ENCODE measurements at places on chromosomes 4 and X. TPM values are rescaled to one million over a fixed set of nuclear protein-coding genes. Genes with fewer than 3 reads are reported as not detected.

The FATE1 gene
- total RNA-seq: not detected

The GDPD2 gene
- total RNA-seq: 0.30 TPM

The FAAH2 gene
- total RNA-seq: 0.90 TPM

The FSTL5 gene
- 4.8 TPM for total RNA-seq

The GIMD1 gene
- total RNA-seq: not detected

The GPR143 gene
- total RNA-seq: 0.21 TPM

The RNF150 gene
- total RNA-seq: 17.0 TPM
